ENCODE measurements at places on chromosomes 16 and 17. TPM values are rescaled to one million over a fixed set of nuclear protein-coding genes. Genes with fewer than 3 reads are reported as not detected.

GRCh38 chr16:79286646-79287423 lies 313.7 kb downstream of the MAF start:
- DNase-seq: peak; percentile 85

The GFAP gene
- total RNA-seq: 9.7 TPM

The KRTAP2-1 gene
- not detected for total RNA-seq

DNA sequence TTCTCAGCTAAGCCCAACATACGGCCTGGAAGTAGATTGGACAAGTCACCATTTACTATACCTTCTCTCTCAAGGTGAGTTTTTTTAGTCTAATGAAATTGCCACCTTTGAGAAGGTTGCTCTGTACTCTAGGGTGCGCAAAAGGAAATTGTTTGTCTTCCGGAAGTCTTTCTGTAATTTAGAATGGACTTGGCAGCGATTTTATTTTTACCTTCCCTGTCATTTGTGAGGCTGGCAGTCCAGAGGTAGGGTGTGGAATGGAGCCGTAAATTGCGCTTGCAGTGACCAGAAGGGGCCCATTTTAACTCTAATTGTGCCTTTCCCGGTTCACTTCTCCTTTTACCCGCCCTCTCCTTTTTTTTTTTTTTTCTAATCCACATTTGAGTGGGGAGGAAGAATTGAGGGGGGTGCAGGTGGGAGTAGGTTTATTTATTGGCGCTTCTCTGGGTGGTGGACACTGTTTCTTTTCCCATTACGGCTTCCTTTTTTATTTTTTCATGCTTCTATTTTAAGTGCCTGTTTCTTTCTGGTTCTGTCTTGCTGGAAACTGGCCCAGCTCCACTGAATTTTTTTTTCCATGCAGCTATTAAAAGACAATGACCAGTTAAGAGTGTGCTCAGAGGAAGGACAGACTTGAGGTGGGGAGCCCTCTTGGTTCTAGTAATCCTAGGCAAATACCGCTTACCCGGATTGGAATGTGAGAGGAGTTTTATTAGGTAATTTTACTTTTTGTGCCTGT lies 89.7 kb upstream of the CLEC18A start:
- peak; percentile 35 for DNase-seq

GRCh38 chr17:75891605-75892555 lies 4.9 kb downstream of the TRIM65 start:
- DNase-seq: no peak

GRCh38 chr17:47649972-47650524 lies 329 bp downstream of the KPNB1 start:
- no peak for DNase-seq

DNA sequence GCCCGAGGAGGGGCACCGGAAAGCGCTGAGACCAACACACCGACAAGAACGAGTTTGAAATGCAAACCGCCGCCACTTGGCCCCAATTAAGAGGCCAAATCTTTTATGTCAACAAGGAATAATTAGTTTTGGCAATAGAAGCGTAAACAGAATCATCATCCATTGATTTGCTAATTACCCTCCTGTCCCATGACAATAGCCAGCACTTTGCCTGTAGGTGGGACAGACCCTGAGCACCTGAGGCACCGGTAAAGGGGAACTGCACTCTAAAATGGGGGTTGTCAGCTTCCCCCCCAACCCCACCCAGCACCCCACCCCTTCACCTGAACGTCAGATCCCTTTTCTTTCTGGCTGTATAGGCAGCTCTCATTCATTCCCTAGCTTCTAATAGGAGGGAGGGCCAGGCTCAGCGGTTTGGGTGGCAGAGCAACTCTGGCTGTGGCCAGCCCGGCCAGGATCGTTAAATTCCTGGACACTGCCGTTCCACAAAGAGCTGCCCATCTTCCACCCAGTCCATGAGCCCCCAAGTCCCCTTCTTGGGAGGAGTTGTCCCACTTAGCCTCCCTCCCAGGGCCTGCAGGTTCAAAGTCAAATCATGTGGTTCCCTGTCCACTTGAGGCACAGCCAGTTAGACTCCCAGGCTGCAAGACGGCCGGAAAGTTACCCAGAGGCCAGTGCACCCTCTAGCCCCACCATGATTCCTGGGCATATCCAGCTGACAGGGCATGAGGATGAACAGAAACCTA lies 45.8 kb downstream of the WNT3 start:
- DNase-seq: peak; percentile 14

DNA sequence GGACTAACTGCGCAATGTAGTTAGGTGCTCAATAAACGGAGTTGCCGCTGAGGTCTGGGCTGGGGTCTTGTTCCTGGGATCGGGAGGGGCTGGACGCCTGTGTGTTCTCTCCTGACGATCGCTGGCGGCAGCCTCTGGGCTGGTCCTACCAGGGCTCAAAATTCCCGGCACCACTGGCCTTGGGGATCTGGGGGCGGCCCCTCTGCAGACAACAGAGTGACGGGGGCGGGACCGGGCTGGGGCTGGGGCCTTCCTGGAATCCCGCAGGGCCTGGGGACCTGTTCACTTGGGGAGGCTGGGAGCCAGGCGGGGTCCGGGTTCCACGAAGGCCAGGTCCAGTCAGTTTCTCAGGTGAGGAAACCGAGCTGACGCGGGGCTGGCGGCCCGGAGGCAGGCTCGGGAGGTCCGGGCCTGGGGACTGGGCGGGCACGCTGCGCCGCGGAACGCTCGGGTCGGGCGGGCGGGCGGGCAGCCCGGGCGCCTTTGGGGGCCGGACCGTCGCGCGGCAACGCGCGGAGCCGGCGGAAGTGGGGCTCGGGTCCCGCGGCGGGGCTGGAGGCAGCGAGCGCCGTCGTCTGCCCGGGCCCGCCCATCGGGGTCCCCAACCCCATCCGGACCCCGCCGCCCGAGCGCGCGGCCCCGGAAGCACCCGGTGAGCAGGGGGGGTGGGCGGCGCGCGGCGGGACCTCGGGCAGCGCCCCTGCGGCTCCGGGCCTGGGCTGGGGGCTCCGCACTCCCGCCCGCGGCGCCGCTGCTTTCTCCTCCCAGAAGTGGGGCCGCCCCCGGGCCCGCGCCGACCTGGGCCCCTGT lies at the start of gene PIGQ:
Gene PIGQ (plus strand): TSS at position 524 of the 810 bp plus-strand sequence. CDS start 4,107 bp downstream, outside the sequence.
- peak; percentile 64 for DNase-seq

GRCh38 chr16:3997231-3997841 lies 116.8 kb upstream of the CREBBP start:
- DNase-seq: no peak

DNA sequence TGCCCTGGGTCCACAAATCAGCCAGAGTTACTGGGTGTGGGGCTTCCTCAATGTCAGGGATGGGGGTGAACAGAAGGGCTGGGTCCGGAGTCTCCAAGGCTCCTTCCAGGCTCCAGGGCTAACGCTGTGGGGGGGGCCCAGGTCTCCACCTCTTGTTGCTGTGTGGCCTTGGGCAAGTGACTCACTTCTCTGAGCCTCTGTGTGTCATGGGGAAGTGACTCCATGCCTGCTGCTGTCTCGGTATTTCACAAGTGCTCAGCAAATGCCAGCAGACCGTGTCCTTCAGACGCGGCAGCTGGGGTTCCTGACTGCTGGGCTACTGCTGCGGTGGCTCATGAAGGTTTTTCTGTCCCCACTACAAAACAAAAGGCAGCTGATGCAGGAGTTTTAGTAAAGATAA lies 26.6 kb downstream of the JPH3 start:
- no peak for DNase-seq

The MRPL58 gene
- 35.3 TPM for total RNA-seq

The NUBP1 gene
- total RNA-seq: 2.2 TPM

The NXN gene
- total RNA-seq: 21.0 TPM

GRCh38 chr16:77844801-77845200 lies 56.4 kb downstream of the VAT1L start:
- DNase-seq: no peak

The TBX6 gene
- 3.8 TPM for total RNA-seq

GRCh38 chr17:75712446-75712845 lies 8.8 kb upstream of the ITGB4 start:
- DNase-seq: no peak

DNA sequence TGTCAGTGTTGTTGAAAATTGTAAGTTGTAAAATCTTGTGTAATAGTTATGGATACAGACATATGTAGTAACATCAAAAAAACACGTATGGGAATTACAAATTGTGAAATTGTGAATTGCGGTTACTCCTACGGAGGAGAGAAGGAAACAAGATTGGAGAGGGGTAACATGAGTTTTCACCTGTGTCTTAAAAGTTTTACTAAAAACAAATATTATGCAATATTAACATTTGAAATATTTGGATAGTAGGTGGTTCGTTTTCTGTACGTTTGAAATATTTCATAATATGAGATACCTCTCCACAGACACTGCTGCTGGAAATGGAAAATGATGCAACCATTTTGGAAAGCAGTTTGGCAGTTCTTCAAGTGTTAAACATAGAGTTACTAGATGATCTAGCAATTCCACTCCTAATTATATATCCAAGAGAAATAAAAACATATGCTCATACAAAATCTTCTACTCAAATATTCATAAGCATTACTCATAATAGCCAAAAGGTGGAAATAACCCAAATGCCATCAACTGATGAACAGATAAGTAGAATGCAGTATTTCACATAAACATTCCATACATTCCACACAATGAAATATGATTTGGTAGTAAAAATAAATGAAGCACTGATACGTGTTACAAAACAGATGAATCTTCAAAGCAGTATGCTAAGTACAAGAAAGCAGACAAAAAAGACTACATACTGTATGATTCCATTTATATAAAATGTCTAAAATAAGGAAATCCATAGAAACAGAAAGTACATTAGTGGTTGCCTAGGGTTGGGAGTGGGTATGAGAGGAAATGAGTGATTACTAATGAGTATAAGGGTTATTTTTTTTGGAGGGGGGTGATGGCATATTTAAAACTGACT lies 40.7 kb upstream of the ABCA10 start:
- DNase-seq: no peak

The CD300LB gene
- not detected for total RNA-seq

The OR2C1 gene
- not detected for total RNA-seq

DNA sequence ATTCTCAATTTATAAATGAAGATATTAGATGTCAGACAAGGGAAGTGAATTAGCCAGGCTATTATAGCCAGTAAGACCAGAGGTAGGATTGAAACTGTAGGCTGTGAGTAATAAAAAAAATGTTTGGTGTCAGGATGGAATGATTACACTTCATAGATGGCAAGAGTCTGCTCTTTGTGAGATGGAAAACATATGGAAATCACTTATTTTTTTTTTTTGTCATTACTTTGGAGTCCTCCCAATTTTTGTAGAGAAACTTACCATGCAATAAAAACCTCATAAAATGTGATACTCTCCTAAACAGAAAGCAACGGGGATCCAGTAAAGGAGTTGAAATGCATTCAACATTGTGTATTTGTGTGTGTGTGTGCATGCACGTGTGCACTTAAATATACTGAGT lies 532.7 kb upstream of the CDH8 start:
- DNase-seq: no peak

The SOX15 gene
- not detected for total RNA-seq

Data from stomach (tissue), 19 donors.